ENCODE measurements at places on chromosomes 12 and 14.

DNA sequence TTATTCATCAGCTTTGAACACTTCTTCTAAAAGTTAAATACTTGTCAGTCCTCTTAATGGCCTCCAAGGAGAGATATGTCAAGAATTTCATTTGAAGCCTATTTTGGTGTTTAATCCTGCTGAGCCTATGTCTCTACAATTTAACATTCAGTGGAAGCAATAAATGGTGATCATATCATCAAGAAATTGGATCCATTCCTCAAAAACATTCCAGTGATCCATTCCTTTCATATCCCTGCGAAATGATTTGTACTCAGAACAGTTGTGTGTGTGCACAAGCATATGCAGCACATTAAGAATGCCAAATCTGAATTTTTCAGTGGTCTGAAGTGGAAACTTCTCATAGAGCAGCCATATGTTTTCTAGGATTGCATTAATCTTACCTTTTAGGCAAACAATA, 373.7 kb upstream of the SYT1 start:
- peak; percentile 2 for DNase-seq

- no peak for DNase-seq
These were observed 7.3 kb upstream of the DUSP6 start for GRCh38 chr12:89359615-89360014.

DNA sequence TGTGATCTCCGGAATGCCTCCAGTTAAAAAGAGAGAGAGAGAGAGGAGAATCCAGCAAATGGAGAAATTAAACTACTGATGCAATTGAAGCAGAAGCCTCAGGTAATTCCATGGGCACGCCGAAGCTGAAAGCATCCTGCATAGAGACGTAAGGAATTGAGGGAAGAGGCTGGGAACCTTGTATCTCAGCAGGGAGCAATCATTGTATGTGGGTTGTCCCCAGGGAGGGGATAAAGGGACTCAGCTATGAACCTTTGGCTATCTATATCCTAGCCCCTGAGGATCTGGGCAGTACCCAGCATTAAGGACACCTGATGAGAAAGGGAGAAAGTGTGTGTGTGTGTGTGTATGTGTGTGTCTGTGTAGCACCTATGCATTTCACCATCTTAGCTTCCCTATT, 95.8 kb upstream of the ATXN7L3B start:
- DNase-seq = no peak

DNA sequence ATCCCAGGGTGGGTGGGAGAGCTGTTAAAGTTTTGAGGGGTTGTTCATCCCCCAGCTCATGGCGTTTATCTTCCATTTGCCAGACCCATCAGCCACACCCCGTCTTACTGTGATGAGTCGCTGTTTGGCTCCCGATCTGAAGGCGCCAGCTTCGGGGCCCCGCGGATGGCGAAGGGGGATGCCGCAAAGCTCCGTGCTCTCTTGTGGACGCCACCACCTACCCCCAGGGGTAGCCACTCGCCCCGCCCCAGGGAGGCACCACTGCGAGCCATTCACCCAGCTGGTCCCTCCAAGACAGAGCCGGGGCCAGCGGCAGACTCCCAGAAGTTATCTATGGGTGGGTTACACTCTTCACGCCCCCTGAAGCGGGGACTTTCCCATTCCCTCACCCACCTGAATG, 5.7 kb downstream of the RITA1 start:
- no peak for DNase-seq

- DNase-seq = no peak
These were observed 23.2 kb downstream of the OR6S1 start for GRCh38 chr14:20618271-20618749.

- no peak for DNase-seq
These were observed 73.8 kb upstream of the RIN3 start for GRCh38 chr14:92439537-92440344.

DNA sequence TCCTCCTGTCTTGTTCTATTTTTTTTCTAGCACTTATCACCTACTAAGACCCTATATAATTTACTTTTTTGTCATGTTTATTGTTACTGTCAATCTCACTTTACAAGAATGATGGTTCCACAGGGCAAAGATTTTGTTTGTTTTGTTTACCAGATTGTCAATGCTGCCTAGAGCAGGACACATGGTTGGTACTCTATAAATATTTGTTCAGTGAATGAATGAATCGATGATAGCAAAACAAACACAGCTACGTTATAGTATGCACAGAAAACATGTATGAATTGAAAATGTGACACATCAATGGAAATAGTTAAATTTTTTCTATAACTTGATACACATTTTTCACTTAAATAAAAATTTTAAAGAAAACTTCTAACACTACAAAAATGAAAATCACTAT, 67.1 kb upstream of the KRR1 start:
- no peak for DNase-seq

DNA sequence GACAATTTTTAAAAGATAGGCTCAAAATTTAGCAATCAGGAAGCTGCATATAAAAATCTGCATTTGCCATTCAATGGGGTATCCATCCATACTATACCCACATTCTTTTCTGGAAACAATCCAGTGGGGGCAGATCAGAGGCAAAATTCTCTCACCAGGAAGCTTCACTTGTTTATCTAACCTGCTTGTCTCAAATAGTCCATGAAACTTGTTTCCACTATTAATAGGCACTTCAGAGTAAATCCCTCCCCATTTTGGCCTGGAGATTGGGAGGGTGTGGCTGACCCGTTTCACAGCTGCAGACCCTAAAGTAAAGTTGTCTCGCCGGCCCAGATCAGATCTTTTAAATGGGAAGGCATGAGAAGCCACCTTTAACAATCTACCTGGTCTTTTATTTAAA, 139.4 kb upstream of the CPNE8 start:
- DNase-seq = no peak

DNA sequence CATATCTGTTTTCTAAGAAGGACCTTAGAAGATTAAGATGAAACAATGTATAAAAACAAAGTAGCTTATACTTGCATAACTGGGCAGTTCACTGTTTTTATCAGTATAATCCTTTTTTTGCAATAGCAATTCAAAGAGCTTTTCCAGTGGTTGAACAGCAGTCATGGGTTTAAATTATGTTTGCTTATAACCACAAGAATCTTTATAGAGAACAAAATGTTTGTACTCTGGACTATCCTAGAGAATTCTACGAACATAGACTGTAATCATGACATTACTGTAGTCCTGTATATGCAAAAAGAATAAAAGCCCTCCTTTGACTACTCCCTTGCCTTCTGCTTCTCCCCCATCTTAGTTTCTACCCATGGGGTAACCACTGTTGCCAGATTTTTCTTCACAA, 5.7 kb downstream of the FAM177A1 start:
- no peak for DNase-seq

GRCh38 chr14:100772607-100773165, 46.0 kb downstream of the DLK1 start:
- no peak for DNase-seq

GRCh38 chr14:102317564-102318248, 1.8 kb upstream of the ZNF839 start:
- no peak for DNase-seq

DNA sequence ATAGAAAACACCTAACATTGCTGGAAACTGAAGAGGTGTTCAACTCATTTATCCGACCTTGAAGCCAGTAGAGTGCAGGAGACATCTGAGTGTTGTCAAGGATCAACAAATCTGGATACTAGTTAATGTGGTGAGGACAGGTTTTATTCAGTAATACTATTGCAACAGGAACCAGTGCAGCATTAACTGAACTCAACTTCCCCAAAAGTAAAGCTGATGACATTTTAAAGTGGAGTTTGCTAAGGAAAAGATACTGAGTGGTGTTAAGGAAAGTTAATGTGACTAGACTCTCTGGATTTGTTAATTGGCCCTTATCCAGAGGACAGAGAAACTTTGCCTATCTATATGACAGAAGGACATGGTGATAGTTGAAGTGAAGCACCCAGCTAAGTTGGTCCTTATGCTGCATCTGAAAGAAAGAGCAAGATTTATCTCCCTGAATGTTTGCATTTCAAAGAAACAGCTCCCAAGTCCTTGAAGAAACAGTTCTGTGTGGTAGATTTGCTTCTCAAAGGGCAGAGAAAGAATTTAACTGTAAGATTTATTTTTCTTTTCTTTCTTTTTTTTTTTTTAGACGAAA, 1.2 kb upstream of the CLEC7A start:
- DNase-seq = no peak

GRCh38 chr12:22709292-22709691, 84.3 kb downstream of the ETNK1 start:
- no peak for DNase-seq

- no peak for DNase-seq
These were observed 110.2 kb downstream of the RASSF9 start for GRCh38 chr12:85725991-85726390.

DNA sequence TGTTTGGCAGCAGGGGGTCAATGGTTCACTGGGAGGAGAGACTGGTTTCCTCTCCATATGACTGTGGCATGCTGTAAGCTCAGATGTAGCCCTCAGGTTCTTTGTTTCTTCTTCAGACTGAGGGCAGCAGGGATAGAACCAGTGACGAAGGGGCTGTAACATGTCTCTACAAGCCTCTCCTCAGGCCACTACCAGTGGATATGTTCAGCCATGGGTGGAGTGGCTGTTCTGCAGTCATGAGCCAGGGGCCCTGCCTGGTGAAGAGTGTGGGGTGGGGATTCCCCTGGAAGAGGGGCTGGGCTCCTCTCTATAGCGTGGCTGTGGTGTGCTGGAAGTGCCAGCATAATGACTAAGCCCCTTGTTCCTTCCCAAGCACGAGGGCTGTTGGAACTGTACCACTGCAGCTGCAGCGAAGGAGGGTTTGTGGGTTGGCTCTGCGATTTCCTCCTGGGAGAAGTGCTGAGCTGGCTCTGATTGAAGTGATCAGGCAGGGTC, 55.8 kb downstream of the CMAS start:
- DNase-seq = peak; percentile 5

DNA sequence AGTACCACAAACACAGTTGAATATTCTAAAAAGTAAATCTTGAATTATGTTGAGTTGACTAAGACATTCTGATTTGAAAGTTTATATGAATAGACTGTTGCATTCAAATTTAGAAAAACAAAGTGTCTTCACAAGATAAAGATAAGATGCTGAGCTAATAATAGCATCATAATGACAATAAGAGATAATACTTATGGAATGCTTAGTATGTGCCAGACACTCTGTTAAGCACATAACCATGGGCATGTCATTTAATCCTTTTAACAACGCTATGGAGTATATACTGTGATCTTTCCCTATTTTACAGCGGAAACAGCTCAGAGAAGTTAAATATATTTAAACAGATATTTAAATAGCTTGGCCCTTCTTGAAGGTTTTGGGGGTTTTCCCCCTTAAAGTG, 163.4 kb downstream of the SRGAP1 start:
- peak; percentile 31 for DNase-seq

- DNase-seq = no peak
These were observed 23.4 kb downstream of the CGRRF1 start for GRCh38 chr14:54533100-54533499.

- no peak for DNase-seq
These were observed 5.7 kb downstream of the KRT73 start for GRCh38 chr12:52612431-52613383.

Data from HFFc6 (cell line).